ENCODE measurements at places on chromosomes 5 and 9. TPM values are rescaled to one million over a fixed set of nuclear protein-coding genes. Genes with fewer than 3 reads are reported as not detected.
A peak's percentile ranks its signal among the peaks of the same experiment; 100 is the strongest.

DNA sequence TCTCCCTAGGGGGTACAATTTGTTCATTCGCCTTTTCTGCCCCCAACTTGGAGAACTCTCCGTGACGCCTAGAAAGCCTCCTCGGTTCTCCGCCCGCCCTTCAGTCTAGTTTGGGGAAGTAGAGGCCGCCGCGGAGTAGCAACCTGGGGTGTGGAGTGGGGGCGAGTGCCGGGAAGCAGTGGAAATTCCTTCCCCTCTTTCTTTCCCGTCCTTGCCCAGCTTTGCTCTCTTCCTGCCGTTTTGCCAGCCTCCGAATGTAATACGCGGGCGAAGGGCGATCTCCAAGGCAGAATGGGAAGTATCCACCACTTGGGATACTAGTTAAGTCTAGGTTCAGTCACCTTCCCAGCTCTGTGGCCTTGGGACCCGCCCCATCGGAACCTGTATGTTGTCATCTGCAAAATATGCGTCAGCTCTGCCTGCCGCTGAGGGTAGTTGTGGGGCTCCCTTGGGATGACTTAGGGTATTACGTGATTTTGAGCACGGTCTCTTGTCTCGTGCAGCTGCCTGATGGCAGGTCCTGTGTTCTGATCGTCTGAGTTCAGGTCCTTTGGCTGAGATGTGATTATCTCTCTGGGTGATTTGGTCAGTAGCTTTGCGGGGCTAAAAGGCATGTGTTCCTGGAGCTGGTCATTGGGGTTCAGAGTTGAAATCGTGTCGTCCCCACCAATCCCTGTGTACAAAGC, 724 bp downstream of the PAM start:
- DNase-seq: peak; percentile 70

GRCh38 chr9:108512426-108513173, 343.2 kb downstream of the ACTL7B start:
- no peak for DNase-seq

- DNase-seq: no peak
These were observed 35.5 kb downstream of the JAKMIP2 start for GRCh38 chr5:147746986-147747385.

DNA sequence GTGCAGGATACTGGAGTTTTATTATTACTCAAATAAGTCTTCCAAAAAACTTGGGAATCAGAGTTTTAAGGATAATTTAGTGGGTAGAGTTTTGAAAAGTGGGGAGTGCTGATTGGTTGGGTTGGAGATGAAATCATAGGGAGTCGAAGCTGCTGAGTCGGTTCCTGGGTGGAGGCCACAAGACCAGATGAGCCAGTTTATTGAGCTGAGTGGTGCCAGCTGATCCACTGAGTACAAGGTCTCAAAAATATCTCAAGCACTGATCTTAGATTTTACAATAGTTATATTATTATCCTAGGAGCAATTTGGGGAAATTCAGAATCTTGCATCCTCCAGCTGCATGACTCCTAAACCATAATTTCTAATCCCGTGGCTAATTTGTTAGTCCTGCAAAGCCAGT, 804.9 kb upstream of the SEMA6A start:
- DNase-seq: no peak

DNA sequence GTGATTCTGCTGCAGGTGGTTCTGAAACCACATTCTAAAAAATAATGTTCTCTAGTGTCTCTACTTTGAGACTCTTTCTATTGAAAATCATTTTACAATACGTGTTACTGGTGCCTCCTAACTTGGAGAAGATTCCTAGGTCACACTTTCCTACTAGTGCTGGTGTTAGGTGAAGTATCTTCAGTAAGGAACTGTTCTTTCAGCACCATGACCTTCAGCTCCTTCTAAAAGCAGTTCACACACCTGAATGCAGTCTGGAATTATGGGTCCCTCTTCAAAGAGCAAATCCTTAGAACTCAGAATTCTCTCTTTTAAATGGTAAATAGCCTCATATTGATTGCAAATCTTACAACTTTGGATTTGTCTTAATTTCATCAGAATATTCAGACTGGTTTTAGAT, 10.6 kb upstream of the DPYSL3 start:
- no peak for DNase-seq

DNA sequence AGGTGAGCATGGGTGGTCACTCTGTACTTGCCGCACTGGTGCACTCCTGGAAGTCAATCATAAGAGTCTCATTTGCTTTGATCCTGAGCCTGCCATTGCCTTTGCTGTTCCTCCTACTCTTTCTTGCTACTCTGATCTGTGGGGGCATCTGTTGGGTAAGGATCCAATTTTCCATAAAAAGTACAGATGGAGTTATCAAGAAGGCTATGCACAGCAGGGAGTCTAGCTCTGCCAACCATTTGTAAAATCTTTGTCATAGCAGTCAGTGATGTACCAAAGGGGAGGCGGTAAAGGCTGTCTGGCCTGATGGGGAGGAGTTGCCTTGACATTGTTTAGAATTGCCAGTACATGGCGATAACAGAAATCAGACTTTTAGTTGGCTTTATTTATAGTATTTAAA, 109.0 kb upstream of the PLPPR1 start:
- no peak for DNase-seq

DNA sequence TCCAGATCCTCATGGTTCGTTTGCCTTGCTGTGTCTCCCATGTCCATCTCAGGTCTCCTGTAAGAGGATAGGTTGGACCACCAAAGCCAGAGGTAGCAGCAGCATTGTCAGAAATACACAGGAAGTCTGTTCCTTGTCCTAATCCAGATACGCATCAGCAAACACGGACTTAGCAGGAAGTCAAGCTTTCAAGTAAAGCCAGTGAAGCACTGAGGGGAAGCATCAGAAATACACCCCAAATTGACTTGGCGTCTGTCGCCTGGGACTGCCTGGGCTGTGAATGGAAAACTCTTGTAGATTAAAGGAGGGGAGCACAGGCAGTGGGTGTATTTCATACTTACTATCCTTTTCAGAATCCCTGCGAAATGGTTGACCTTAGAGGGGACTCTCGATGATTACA, 171.3 kb downstream of the PSAT1 start:
- no peak for DNase-seq

- DNase-seq: no peak
These were observed 279.2 kb downstream of the PIK3R1 start for GRCh38 chr5:68494771-68495170.

DNA sequence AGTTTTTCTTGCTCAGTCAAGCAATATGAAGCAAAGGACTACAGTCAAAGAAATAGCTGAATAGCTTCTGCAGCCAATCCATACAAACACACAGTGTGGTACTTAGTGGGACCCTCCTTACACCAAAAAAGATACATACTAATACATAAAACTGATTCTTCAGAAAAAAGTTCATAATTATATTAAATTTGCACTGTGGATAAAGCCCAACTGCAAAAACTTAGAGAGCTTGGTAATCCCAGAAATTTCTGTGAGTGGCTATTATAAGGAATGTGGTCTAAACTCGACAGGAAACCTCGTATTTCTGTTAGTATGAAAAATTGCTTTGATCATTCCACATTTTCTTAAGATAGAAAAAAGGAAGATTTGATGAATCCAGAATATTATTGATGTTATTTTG, 245.4 kb downstream of the FBXL17 start:
- no peak for DNase-seq

GRCh38 chr9:94567271-94567670, 12.4 kb downstream of the PCAT7 start:
- no peak for DNase-seq

GRCh38 chr5:96660971-96661854, 963 bp upstream of the CAST start:
- peak; percentile 78 for DNase-seq

- peak; percentile 29 for DNase-seq
These were observed 412.1 kb upstream of the ADAMTSL1 start for GRCh38 chr9:18061856-18062255.

- no peak for DNase-seq
These were observed 316.3 kb upstream of the POU5F2 start for GRCh38 chr5:94057655-94058054.

GRCh38 chr5:59823420-59823819, 70.1 kb downstream of the PDE4D start:
- DNase-seq: no peak

DNA sequence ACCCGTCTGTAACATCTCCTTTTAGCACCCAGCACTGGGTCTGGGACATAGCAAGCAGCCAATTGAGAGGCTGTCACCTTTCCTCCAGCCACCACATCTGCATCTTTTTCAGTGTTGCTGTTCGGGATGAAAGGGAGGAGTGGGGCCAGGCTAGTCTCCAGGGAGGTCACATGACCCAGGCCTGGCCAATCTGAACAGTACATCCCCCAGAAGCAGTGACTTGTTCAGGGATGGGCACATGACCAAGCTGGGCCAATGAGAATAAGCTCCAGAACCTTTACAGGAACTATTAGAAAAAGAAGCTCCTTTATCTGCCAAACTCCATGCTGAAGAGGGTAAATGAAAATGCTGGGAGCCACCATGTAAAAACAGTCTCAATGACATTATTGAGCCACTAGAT, 359.0 kb downstream of the SLIT3 start:
- DNase-seq: no peak

DNA sequence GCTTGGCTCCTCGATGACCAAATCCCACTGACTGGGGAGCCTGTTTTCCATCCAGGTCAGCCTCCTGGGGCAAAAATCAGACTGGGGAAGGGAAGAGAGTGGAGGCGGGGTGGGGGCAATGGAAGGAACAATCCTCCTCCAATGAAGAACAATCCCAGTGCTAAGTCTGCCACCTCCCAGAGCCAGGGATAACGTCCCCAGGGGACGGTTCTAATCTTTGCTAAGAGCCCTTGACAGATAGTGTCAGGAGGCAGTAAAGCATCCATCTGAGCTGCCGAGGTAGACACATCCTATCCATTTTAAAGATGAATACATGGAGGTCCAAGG, 298.5 kb upstream of the MSX2 start:
- no peak for DNase-seq

DNA sequence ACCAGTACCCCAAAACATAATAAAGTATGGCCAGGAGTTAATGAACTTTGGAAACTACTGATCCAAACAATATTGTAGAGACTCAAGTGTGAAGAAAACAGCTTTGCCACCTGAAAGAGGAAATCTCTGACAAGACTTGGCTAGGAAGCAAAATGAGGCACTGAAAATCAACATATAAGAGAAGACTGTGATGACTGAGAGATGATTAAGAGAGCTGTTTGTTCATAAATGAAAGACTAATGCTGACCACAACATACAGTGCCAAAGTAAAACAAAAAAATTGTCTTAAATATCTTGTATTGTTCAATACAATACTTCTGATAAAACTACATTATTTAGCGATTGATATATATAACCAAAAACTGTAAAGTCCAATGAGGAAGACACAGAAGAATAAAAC, 7.2 kb downstream of the RC3H2 start:
- no peak for DNase-seq

DNA sequence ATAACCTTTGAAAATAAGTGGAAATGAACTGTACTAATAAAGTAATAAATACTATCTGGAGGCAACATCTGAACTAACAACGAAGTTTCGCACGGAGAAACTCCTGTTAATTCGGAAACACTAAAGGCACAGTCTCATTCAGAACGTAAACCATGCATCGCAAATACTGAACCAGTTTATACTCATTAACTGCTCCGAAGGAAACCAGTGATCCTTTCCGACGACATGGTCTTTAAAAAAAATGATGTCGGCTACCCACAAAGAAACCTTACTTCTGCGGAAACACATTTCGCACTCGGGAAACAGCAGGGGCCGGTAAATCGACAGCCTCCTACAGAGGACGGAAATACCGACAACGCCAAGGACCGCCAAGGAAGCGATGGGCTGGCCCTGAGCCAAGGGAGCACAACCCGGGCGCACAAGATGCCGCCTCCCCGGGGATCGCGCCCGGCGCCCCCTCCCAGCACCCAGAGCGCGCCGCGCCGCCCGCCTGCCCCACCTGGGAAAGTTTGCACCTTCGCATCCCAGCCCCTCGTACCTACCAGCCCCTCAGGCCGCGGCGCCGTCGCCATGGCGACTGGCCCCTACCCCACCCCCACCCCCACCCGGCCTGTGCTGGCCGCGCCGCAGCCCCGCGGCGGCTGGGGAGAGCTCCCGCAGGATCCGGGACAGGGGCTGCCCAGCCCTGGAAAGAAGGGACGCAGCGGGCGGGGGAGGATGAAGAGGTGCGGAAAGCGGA, 732 bp downstream of the PRKAA1 start:
- DNase-seq: peak; percentile 72

DNA sequence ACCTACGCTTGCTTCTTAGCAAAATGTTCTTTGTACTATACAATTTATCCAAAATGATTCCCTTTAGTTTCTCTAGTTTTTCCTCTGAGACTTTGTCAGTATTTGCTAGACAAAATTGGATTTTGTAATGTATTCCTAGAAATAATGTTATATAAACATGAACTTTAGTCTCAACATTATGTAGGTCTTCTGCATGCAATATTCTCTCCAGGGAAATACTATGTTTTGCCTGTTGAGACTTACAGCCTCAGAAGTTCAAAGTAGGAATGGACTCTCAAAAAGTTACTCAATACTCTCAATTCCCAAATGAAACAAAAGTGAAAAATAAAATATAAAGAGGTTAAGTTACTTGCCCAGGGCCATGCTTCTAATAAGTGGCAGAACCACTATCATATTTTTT, 24.8 kb upstream of the SMC2 start:
- DNase-seq: no peak

DNA sequence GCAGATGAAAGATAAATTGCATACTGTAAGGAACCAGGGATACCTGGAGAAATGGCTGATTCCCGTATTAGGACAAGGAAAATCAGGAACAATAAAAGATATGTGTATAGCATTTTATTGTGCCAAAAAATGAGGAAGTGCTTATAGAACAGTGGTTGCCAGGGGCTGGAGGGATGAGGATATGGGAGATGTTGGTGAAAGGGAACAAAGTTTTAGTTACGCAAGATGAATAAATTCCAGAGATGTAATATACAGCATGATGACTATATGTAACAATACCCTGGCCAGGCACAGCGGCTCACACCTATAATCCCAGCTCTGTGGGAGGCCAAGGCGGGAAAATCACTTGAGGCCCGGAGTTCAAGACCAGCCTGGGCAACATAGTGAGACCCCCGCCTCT, 101.8 kb downstream of the CDK5RAP2 start:
- no peak for DNase-seq

DNA sequence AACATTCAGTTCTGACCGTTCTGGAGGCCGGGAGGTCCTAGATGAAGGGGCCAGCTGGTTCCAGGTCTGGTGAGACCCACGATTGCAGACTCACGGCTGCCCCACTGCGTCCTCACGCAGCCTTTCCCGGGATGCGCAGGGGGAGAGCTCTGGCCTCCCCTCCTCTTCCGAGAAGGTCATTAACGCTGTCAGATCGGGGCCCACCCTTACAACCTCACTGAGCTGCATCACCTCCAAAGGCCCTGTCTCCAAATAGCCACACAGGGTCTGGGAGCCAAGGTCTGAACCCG, 66.6 kb upstream of the PPP1R26 start:
- DNase-seq: no peak

Gene CDC25C
- 4.0 TPM for total RNA-seq

Gene EEIG1
- total RNA-seq: 5.1 TPM

Gene ASPN
- total RNA-seq: 473 TPM

Gene EPB41L4A
- 7.4 TPM for total RNA-seq

Gene DBH
- total RNA-seq: not detected

Gene OMD
- total RNA-seq: 8.9 TPM

Gene PCDHGB7
- total RNA-seq: 4.2 TPM

Gene ITK
- 0.13 TPM for total RNA-seq

Gene ZNF367
- total RNA-seq: 5.8 TPM

Gene CDKN2B
- total RNA-seq: 0.31 TPM

Gene GPR151
- not detected for total RNA-seq

Gene SCGB3A2
- total RNA-seq: not detected

Gene CMYA5
- total RNA-seq: 213 TPM

Gene BTNL3
- total RNA-seq: not detected

Gene OBP2A
- not detected for total RNA-seq

Gene WDR38
- total RNA-seq: 0.04 TPM

Gene ENC1
- 18.4 TPM for total RNA-seq

Gene LRRC70
- total RNA-seq: 5.8 TPM

Gene GM2A
- 22.2 TPM for total RNA-seq

Data from muscle of leg (tissue), 16 donors.